ENCODE measurements at places on chromosomes 7 and 10.
A peak's percentile ranks its signal among the peaks of the same experiment; 100 is the strongest.

GRCh38 chr10:100364735-100365391 lies 17.8 kb downstream of the SCD start:
- peak; percentile 93 for DNase-seq

- DNase-seq, result peak; percentile 40
These were observed 293.5 kb upstream of the IMMP2L start for GRCh38 chr7:111855842-111856227.

DNA sequence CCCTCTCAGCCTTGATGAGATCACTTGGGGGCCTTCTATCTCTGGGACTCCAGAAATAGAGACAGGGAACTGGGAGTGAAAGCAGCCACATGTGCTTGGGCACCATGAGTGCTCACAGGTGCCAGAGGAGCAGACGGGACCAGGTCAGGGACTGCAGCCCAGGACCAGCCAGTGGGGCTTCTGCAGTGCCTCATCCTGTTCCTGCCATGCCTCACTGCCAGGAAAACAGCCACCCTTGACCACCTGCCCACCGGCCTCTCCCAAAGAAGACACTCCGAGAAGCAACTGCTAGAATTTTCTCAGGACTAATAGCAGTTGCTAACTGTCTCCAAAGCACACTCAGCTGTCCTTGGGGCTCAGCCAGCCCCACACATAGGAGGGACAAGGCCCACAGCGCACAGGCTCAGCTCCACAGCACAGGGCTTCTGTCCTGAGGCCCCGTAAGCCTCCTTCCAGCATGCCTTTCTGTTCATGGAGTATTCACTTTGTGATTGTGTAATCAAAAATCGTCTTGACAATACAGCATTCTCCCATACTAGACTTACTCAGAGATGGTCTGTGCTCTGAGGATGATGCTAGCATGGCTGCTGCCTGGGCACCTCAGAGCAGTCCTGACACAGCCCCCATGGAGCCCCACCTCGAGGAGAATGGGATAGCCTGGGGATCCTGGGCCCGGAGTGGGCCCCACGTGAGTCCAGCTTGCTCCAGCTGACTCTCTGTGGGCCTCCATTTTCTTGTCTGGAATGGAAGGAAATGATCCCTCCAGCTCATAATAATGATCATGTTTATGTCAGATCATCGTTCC lies 115.7 kb upstream of the RET start:
- DNase-seq, result no peak

GRCh38 chr10:86657011-86657395 lies 2.7 kb downstream of the OPN4 start:
- DNase-seq, result no peak

GRCh38 chr7:54545241-54545563 lies 3.0 kb downstream of the VSTM2A start:
- DNase-seq, result no peak

DNA sequence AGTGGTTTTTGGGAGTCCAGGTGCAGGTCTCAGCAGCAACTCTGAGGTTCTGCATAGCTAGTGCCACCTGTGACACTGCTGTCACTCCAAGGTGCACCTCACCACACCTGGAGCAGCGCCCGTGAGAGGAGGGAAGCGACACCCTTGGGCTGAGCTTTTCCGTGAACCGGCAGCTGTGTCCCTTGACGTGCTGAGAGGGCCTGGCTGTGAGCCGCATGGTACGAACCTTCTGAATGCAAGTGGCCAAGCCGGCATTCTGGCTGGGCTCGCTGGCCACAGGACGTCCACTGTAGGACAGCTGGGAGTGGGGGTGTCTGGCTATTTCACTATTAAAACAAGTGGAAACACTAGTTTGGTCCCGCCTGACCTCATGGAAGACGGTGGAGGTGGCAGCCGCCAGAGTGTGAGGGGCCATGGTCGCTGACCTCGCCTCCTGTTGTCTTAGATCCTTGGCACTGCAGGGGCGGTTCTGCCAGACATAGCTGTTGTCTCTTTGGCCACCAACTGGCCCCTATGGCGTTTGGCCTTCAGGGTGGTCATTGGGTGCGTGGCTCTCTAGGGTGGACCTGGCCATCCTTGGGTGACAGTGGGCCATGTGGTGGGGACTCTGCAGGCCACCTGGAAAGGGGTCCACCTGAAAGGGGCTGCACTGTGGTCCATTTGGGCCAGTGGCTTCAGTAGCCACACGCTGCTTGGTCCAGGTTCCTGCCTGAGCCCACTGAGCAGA lies 12.9 kb downstream of the INPP5A start:
- no peak for DNase-seq

- no peak for DNase-seq
These were observed 422.2 kb downstream of the PHTF2 start for GRCh38 chr7:78220754-78221153.

GRCh38 chr10:90960355-90960814 lies 39.5 kb upstream of the ANKRD1 start:
- DNase-seq, result peak; percentile 86

- DNase-seq, result no peak
These were observed 56.4 kb upstream of the NPS start for GRCh38 chr10:127492607-127493250.

GRCh38 chr10:92304061-92304460 lies 13.1 kb downstream of the MARCHF5 start:
- no peak for DNase-seq

DNA sequence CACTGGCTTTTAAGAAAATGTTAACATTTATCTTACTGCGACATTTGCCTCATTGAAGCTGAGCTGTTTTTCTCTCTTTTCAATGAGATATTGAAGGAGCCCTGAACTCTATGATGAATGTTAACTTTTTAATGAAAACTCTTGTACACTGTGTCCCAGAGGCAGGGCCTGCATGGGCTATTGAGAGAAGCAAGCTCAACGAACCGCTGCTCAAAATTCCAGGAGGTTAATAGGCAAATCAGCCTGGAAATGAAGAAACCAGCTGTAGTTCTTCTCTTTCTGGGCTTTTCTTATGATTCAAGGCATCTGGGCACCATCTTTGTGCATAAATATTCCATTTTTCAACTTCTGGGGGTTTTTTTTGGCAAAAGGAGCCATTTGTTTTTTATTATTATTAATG lies 168.4 kb upstream of the NPVF start:
- DNase-seq, result no peak

DNA sequence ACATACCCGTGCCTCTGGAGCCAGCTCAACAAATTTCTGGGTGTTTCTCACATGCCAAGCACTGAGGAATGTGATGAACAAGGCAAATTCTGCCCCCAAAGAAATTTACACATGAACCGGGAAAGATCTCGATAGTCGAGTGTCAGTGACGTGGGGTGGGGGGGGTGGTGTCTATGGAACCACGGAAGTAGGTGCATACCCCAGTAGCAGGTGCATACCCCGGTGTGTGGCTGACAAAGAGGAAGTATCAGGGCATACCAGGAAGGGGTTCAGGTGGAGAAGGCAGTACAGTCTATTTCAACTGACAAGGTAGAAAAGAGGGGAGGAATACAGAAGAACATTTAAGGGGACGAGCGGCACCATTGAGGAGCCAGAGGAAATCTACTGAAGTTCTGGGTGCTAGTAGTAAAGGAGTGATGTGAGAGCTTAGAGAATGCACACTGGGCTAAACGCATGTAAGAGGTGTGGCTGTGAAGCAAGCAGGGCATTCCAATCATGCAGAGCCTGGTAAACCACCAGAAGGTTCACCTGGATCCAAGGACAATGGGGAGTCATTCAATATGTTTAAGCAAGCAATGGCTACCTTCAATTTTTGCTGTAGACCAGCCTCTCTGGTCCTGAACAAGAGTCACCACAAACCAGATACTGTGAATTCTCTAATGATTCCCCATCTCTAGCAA lies 6.2 kb downstream of the CCDC6 start:
- no peak for DNase-seq

- no peak for DNase-seq
These were observed 229.7 kb downstream of the CUX1 start for GRCh38 chr7:102047167-102047566.

DNA sequence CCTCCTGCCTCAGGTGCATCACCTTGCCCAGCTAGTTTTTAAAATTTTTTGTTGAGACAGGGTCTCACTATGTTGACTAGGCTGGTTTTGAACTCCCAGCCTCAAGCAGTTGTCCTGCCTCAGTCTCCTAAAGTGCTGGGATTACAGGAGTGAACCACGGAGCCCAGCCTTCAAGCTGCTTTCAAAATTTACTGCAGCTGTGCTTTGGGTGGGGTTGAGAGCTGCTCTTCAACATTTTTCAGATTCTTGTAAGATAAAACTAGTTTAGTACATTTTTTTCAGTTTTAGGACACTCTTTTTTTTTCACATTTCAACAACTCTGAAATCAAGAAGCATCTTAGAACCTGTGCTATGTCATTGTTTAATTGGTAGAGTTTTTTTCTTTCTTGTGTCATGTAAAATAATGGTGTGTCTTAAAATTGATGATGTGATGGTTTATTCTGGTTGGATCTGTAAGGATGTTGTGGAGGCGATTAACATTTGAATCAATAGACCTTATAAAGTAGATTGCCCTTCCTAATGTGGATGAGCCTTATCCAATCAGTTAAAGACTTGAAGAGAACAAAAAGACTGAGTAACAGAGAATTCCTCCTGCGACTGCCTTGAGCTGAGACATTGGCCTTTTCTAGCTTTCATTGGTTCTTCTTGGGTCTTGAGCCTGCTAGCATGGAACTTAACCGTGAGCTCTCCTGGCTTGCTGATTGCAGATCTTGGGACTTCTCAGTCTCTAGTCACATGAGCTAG lies 13.5 kb downstream of the PLEKHA8 start:
- DNase-seq, result no peak

- peak; percentile 72 for DNase-seq
These were observed 196.4 kb downstream of the CREB5 start for GRCh38 chr7:28608731-28609130.

GRCh38 chr10:42836771-42837468 lies 54.3 kb downstream of the BMS1 start:
- DNase-seq, result peak; percentile 13

DNA sequence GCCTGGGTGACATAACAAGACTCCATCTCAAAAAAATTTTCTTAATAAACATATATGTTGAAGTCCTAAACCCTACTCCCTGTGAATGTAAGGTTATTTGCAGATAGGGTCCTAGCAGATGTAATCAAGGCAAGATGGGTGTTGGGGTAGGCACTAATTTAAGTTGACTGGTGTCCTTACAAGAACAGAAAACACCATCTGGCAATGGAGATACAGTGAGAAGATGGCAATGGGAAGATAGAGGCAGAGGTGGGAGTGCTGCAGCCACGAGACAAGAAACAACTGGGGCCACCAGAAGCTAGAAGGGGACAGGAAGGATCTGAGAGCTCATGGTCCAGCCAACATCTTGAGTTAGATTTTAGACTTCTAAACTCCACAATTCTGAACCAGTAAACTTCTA lies 606.4 kb downstream of the CNTNAP2 start:
- no peak for DNase-seq

- no peak for DNase-seq
These were observed 54.6 kb upstream of the KIF5B start for GRCh38 chr10:32110790-32111189.

GRCh38 chr7:4690953-4691856 lies 9.1 kb downstream of the FOXK1 start:
- no peak for DNase-seq

- no peak for DNase-seq
These were observed 276.3 kb downstream of the GALNT17 start for GRCh38 chr7:71408271-71408670.

DNA sequence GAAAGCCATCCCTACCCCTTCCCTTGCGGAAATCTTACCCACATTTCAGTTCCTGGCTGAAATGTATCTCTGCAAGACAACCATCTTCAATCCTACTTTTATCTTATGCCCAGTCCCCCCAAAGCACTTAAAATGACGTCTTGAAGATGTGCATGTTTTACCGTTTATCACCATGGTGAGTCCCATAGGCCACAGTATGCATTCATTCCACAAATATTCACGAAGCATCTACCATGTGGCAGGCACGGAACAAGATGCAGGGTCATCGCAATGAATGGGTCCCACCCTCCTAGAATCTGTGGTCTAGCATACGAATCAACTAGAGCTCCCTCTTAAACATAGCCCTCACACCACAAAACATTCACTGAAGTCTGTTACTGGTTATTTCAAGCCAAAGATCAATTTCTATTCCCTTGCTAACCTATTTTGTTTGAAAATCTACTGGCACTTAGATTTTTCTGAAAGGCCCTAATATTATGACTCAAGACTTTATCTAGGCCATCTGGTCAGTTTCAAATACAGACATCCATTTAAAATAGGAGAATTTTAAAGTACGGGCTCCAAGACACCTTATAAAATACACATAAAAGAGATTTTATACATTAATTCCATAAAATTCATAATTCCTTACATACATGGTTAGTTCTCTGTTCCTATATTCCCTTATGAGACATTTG lies 99.4 kb downstream of the PARD3 start:
- peak; percentile 63 for DNase-seq

DNA sequence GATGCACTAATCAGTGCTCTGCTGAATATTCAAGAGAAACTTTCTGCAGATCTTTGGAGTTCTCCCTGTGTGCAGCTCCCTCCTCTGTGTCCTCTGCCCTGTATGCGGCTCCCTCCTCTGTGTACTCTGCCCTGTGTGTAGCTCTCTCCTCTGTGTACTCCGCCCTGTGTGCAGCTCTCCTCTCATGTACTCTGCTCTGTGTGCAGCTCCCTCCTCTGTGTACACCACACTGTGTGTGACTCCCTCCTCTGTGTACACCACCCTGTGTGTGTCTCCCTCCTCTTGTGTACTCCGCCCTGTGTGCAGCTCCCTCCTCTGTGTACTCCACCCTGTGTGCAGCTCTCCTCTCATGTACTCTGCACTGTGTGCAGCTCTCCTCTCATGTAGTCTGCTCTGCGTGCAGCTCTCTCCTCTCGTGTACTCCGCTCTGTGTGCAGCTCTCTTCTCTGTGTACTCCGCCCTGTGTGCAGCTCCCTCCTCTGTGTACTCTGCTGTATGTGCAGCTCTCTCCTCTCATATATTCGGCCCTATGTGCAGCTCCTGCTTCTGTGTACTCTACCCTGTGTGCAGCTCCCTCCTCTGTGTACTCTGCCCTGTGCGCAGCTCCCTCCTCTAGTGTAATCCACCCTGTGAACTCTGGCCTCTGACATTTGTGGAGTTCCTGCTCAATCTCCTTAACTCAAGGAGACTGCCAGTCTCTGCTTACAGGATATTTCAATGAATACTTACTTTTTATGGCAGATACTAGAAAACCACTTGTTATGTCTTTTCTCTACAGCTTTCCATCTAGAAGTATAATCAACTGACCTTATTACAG lies 280.4 kb downstream of the GLRX3 start:
- DNase-seq, result no peak

DNA sequence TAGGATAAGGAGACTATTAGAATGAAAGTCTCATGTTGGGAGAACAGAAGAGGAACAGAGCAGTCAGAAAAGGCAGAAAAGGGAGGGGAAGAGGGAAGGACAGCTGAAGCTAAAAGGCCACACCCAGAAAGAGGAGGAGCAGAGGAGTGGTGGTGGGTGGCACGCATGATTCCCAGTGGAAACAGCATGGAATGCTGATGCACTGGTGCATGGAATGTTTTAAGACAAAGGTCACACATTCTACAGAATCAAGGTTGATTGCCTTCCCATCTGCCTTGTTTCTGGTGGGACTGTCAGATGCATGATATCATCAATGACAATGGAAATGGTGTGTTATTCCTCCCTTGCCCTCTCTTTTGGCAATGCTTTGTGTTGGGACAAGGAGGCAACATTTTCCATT lies 285.4 kb upstream of the MKI67 start:
- DNase-seq, result no peak

- no peak for DNase-seq
These were observed 29.2 kb downstream of the ANXA8 start for GRCh38 chr10:47454780-47455058.

GRCh38 chr10:69952069-69952800 lies 100.4 kb upstream of the MACROH2A2 start:
- DNase-seq, result no peak

GRCh38 chr10:24708081-24708480 lies 15.6 kb downstream of the ARHGAP21 start:
- no peak for DNase-seq
